Naive thymus-derived CD4-positive, alpha-beta T cell (primary cell): ENCODE measurements at places on chromosomes 5 and 9. TPM values are rescaled to one million over a fixed set of nuclear protein-coding genes. Genes with fewer than 3 reads are reported as not detected.

- no peak overlapping the region for H3K4me3 ChIP-seq
- no peaks in the 10 kb centered on the region for H3K27me3 ChIP-seq
- no peaks in the 10 kb centered on the region for H3K4me1 ChIP-seq
- H3K36me3 ChIP-seq, result no peaks in the 10 kb centered on the region
- H3K27ac ChIP-seq, result no peak overlapping the region
These were observed 166.6 kb downstream of the TSSK1B start for GRCh38 chr5:113268232-113268631.

GRCh38 chr9:1994180-1994579 is 21.0 kb upstream of the SMARCA2 start:
- H3K36me3 ChIP-seq, result no peaks in the 10 kb centered on the region
- no peaks in the 10 kb centered on the region for H3K27me3 ChIP-seq
- no peaks in the 10 kb centered on the region for H3K4me1 ChIP-seq
- no peak for DNase-seq
- no peak overlapping the region for H3K4me3 ChIP-seq

- H3K4me1 ChIP-seq, result peaks cover 10% of the 10 kb centered on the region
- peak overlapping the region; percentile 52 for H3K27ac ChIP-seq
- no peaks in the 10 kb centered on the region for H3K36me3 ChIP-seq
- DNase-seq, result no peak
These were observed 1.3 kb downstream of the ZBTB34 start for GRCh38 chr9:126861707-126862103.

HTR1A gene
- not detected in 2 replicates for total RNA-seq
